ENCODE measurements at places on chromosomes 7 and 10.

- H3K27ac ChIP-seq: no peak overlapping the region
- no peaks in the 10 kb centered on the region for H3K27me3 ChIP-seq
- H3K36me3 ChIP-seq: no peaks in the 10 kb centered on the region
- H3K4me3 ChIP-seq: no peak overlapping the region
Measured at GRCh38 chr7:79529214-79529880, 75.9 kb upstream of the MAGI2 start.

- no peaks in the 10 kb centered on the region for H3K36me3 ChIP-seq
- H3K27ac ChIP-seq: no peak overlapping the region
- H3K4me3 ChIP-seq: no peak overlapping the region
- peaks cover 6% of the 10 kb centered on the region for H3K4me1 ChIP-seq
- peaks cover 26% of the 10 kb centered on the region for H3K27me3 ChIP-seq
Measured at GRCh38 chr10:118471863-118472262, 123.6 kb downstream of the PRLHR start.

DNA sequence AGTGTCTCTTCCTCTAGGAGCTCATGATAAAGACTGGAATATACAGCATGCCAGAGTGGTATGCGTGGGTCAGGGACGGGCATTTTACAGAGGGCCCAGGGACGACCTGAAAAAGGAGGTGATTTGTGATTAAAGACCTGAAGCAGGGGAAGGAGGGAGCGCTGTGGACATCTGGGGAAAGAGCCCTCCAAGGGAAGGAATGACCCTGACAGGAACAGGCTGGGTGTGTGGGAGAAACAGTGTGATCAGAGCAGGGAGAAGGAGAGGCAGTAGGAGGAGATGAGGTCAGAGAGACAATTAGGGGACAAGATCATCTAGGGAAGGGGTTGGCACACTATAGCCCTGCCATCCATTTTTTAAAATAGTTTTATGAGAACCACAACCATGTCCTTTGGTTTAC is 3.4 kb upstream of the RASSF4 start:
- DNase-seq: no peak
- no peak overlapping the region for H3K27ac ChIP-seq
- no peaks in the 10 kb centered on the region for H3K27me3 ChIP-seq
- no peaks in the 10 kb centered on the region for H3K36me3 ChIP-seq
- H3K4me1 ChIP-seq: peaks cover 23% of the 10 kb centered on the region

DNA sequence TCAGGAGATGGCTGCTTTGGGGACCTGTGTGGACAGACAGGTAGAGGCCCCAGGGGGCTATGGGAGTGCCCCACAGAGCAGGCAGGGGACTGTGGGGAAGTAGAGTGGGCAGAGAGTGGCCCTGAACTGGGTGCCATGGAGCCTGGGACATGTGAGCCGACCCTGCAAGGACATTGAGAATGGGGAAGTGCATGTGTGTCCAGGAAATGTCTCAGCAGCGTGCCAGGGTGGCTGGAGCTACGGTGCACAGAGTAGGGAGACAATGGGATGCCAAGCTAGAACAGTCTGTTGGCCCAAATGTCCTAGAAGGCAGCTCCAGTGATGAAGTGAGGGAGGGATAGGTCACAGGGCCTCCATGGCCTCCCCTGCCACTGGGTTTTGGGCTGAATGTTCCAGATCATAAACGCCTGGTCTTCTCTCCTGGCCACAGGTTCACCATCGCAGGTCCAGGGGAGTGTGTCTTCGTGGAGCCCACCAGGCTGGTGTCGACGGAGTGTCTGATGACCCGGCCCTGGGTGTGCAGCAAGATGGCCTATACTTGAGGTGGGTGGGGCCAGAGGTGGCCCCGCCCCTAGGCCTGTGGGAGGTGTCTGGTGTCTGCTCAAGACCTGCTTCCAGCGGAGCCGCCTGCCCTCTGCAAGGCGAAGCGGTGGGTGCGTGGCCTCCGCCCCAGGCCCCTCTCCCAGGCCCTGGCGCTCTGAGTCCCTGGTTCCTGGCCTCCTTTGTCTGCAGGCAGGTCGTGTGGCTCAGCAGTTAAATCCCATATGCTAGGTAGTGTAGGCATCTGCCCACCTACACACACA is 20.5 kb downstream of the CLEC2L start:
- H3K4me3 ChIP-seq: no peak overlapping the region
- no peaks in the 10 kb centered on the region for H3K4me1 ChIP-seq

DNA sequence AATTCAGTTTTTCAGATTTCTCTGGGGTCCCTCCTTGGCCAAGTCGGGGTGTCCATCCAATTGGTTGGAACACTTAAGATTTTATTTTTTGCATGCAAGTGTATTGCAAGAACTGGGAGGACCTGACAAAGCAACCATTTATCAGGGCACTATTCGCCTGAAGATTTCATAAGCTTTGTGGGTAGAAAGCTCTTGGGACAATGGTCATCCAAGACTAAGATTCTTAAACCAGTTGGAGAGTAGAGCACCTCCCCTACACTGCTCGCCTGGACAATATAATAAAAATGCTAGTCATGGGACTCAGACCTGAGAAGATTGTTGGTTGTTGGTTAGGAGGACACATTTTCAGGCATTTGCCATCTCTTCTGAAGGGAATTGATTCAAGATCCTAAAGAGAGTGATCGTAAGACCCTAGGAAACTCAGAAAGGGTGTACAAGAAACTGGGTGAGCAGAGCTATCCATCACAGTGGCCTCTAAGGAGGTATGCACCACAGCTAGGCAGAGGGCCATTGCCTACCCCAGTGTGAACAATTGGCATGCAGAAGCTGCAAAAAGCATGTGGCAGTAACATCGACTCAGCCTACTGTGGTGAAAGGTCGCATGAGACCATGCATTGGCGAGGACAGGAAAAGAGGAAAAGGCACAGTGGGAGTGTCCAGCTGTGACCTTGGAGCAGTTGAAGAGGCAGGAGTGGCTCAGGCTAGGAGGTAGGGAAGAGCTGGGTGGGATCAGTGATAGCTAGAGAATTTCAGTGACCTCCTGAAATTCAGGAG is 1235.3 kb upstream of the AUTS2 start:
- H3K27me3 ChIP-seq: no peaks in the 10 kb centered on the region
- H3K36me3 ChIP-seq: no peaks in the 10 kb centered on the region
- no peak overlapping the region for H3K27ac ChIP-seq
- H3K4me1 ChIP-seq: peaks cover 5% of the 10 kb centered on the region

GRCh38 chr7:54141576-54141975 is 400.6 kb upstream of the VSTM2A start:
- no peak overlapping the region for H3K4me3 ChIP-seq
- H3K27me3 ChIP-seq: no peaks in the 10 kb centered on the region
- H3K36me3 ChIP-seq: no peaks in the 10 kb centered on the region
- no peak overlapping the region for H3K27ac ChIP-seq

DNA sequence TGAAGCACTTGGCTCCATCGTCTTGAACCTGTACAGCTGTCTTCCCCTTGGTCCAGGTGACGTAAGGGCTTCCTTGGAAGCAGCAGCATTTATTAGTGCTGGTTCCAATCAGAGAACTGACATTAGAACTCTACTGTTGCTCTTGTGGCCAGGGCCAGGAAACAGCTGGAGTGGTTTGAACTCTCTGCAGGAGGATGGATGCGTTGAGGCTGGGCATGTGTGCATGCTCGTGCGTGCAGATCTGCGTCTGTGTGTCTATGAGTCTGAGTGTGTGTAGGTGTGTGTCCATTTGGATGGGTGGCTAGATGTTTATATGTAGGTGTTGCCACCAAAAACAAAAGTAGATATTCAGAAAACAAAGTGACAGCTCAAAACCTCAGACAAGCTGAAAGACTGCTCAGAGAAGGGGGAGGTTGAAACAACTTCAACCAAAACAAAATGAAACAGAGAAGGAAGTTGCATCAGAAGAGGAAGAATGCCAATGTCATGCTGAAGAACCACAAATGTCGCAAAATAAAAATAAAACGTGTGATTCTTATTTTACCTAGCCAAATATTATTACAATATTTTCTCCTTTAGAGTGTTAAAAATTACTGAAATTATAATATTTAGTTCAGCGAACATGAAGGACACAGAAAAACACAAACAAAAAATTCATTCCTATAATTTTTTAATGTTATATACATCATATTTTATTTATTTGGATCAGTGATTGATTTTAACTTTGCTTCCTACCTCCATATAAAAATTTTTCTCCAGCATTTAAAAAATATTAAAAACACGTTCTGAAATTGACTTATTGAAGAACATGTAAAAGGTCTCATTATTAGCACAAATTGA is 96.1 kb upstream of the MKLN1 start:
- H3K4me1 ChIP-seq: no peaks in the 10 kb centered on the region
- no peak for DNase-seq
- H3K27me3 ChIP-seq: no peaks in the 10 kb centered on the region
- H3K4me3 ChIP-seq: no peak overlapping the region

- H3K4me3 ChIP-seq: no peak overlapping the region
- H3K4me1 ChIP-seq: no peaks in the 10 kb centered on the region
- H3K27me3 ChIP-seq: no peaks in the 10 kb centered on the region
Measured at GRCh38 chr7:120996333-120996987, 7.9 kb downstream of the CPED1 start.
